Left ventricle myocardium inferior (tissue), 1 donor: ENCODE measurements at places on chromosomes 3 and 15. TPM values are rescaled to one million over a fixed set of nuclear protein-coding genes. Genes with fewer than 3 reads are reported as not detected.

The ARRDC4 gene
- 11.8 TPM for total RNA-seq

DNA sequence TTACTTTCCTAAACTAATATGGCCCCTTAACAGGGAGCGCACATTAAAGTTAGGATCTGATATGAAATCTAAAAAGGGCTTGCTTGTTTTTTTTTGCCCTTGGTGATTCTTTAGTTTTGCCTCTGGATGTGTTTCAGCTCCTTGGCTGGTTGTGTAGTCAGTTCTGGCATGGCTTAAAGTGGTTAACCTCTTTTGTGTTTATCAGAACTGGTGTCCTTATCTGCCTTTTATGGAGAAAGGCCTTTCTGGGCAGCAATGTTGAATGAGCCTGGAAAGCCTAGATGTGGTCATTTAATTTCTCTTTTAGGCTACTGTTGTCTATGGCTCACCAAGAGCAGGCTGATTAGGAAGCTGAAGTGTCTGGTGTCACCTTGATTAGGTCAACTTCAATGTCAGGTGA, 254.5 kb upstream of the ROPN1 start:
- H3K27ac ChIP-seq: peak overlapping the region; percentile 94
- H3K4me1 ChIP-seq: peaks cover 64% of the 10 kb centered on the region
- H3K36me3 ChIP-seq: no peaks in the 10 kb centered on the region
- H3K4me3 ChIP-seq: no peak overlapping the region
- H3K27me3 ChIP-seq: no peaks in the 10 kb centered on the region
- DNase-seq: no peak

The NLGN1 gene
- total RNA-seq: 13.7 TPM

The GDPGP1 gene
- total RNA-seq: 15.5 TPM

The PFKFB4 gene
- total RNA-seq: 1.5 TPM

The SUSD5 gene
- total RNA-seq: 0.80 TPM

The ACTC1 gene
- total RNA-seq: 13,225 TPM

DNA sequence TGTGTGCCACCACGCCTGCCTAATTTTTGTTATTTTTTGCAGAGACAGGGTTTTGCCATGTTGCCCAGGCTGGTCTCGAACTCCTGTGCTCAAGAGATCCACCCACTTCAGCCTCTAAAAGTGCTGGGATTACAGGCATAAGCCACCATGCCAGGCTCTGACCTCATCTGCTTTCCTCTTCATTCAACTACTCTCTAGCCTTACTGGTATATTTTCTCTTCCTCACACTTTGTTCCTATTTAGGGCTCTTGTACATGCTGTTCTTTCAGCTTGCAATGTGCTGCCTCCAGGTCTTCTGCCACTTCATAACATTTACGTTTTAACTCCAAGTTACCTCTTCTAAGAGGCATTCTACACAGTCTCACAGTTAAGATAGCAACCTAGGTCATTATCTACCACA, 34.9 kb downstream of the PIK3CB start:
- peak overlapping the region; percentile 77 for H3K27ac ChIP-seq
- H3K4me1 ChIP-seq: peaks cover 38% of the 10 kb centered on the region
- H3K27me3 ChIP-seq: no peaks in the 10 kb centered on the region
- DNase-seq: peak; percentile 26

The SLC24A1 gene
- 2.3 TPM for total RNA-seq

GRCh38 chr3:63875510-63875909, 11.8 kb downstream of the ATXN7 start:
- no peak for DNase-seq
- peaks cover 66% of the 10 kb centered on the region for H3K4me1 ChIP-seq
- no peaks in the 10 kb centered on the region for H3K27me3 ChIP-seq
- no peak overlapping the region for H3K27ac ChIP-seq
- H3K4me3 ChIP-seq: no peak overlapping the region
- H3K36me3 ChIP-seq: no peaks in the 10 kb centered on the region

DNA sequence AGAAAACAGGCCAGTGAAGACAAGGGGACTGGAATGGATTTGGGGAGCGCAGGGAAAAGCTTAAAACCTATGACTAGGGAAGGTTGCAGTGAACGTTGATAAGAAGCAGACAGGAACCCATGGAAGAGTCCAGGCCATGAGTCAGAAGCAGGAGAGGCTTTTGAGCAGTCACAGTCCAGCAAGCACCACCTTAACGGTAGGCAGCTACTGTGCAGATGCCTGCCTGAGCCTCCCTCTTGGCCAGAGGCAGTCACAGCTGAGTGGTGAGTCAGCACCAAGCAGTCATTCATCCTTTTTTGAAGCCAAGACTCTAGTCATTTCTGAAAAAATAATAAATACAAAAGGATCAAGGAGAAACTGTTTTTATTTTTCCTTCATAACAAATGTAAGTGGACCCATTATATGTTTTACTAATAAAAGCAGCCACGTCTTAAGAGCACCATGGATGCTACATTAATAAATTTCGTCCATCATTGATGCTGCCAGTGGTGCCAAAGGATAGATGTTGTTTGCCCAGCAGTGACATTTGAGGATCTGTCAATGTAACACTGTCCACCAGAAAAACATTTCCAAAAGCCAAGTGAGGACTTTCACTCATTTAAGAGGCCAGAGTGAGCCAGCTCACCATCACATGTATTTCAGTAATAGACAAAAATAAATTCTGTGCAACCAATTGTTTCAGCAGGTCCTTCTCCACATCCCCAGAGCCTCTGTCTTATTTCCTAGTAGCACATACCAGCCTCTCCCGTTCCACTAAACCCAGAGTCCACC, 42.1 kb upstream of the ACTC1 start:
- no peak for DNase-seq
- H3K27me3 ChIP-seq: no peaks in the 10 kb centered on the region
- no peak overlapping the region for H3K4me3 ChIP-seq
- no peaks in the 10 kb centered on the region for H3K4me1 ChIP-seq
- no peaks in the 10 kb centered on the region for H3K36me3 ChIP-seq
